Astrocyte of the cerebellum (primary cell): ENCODE measurements at places on chromosomes 3 and 15.
A peak's percentile ranks its signal among the peaks of the same experiment; 100 is the strongest.

DNA sequence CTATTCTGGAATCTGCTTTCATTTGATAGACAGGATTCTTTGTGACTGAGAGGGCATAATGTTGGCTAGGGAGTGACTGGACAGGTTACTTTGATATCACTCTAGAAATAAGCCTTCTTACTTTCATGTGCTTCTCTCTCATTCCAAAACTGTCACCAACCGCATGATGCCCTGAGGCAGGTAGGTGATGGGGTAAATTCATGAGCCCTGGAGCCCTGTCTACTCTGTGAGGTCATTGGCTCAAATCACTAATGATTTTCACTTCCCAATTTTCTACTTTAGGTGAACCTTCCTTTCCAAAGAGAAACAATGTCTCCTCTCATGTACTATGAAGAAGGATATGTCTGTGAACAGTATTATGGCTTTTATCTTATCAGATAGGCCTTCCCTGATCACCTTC, 596.7 kb downstream of the TUSC7 start:
- no peak for DNase-seq

- DNase-seq, result no peak
Measured at GRCh38 chr3:186938716-186939115, 8.4 kb downstream of the ST6GAL1 start.

- no peak for DNase-seq
Measured at GRCh38 chr15:84387086-84387485, 151.5 kb downstream of the GOLGA6L4 start.

DNA sequence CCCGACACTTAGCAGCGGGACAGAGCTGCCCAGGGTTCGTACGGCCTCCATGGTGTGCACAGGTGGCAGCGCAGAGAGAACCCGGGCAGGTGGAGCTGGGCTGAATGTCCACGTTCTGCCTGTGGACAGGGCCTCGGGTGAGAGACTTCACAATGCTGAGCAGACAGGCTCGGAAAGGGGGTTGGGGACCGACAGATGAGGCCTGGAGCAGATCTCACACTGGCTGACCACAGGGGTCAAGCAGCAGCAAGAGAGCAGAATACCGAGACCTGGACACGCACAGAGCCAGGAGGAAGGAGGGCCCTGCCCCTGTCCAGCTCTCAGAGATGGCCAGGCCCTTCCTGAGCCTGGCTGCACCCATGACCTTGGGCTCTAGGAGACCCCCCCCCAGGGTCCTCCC, 83.0 kb downstream of the VGLL4 start:
- no peak for DNase-seq

GRCh38 chr3:113218011-113218680, 6.8 kb downstream of the BOC start:
- DNase-seq, result no peak

GRCh38 chr15:81851757-81852156, 194.1 kb downstream of the MEX3B start:
- no peak for DNase-seq

DNA sequence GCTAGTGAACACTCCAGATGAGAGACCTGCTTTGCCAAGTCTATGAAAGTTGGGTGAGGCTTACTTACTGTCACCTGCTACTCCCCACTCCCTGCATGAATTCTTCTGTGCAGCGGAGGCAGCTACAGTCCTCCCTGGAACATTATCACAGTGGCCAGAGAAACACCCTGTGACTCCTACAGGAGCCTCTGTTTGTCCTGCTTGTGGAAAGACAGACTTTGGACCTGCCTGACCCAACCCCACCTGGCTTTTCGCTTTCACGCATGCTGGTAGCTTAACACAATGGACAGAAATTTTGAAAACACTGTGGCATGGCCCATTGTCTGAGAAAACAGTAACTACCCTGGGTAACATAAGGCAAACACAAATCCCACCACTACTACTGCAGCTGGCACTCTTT, 1565.5 kb upstream of the CADM2 start:
- no peak for DNase-seq

- DNase-seq, result no peak
Measured at GRCh38 chr15:29024662-29025061, 138.9 kb downstream of the APBA2 start.

DNA sequence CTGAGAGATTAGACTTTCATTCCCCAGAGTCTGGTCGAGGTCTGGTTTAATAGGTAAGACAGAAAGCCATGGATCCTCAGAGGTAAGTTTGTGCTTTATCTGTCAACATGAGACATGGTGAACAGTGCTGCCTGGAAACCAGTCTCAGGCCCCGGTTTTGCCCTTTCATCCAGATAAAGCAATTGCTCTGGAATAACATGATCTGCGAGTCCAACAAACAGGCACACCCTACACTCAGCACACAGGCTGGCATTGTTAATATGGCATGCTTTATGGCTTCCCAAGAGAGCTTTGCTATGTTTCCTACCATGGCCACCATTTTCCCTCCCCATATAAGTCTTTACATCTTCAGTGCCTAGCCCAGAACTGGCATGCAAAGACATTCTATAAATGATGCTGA, 30.1 kb upstream of the MNS1 start:
- no peak for DNase-seq

DNA sequence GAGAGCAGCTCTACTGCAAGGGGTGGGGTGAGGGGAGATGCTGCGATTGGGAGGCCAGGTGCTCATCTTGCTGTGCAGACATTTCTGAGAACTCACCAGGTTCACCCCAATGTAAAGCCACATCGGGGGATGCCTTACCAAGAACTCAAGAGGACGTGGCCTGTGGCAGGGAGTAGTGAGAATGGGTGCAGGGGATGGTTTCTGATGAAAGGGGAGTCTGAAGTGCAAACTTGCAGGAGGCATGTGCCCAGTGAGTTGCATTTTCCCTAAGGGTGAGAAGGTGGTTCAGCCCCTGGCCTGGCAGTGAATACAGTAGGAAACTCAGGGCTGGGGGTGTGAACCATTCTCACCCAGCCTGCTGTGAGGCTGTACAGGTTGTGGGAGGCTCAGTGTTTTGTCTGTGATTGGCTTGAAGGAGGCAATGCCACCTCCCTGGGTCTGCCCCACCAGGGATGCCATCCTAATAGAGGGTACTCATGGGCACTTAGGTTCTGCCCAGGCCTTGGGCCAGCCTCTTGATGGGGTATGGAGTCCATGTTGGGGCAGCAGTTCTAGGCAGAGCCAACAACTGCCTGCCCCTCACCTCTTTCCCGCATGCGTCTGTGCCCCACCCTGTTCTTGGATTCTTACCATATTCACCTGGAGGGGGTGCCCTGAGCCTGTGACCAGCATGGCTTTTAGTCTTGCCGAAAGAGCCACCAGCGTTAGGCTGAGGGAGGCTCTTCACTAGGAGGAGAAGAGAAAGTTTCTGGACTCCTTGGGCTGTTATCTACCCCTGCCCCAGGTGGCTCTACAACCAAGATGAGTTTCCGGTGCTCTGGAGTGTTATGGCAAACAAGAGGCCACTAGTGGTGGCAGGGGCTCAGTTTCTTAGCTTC, 4.5 kb downstream of the HEMK1 start:
- no peak for DNase-seq

DNA sequence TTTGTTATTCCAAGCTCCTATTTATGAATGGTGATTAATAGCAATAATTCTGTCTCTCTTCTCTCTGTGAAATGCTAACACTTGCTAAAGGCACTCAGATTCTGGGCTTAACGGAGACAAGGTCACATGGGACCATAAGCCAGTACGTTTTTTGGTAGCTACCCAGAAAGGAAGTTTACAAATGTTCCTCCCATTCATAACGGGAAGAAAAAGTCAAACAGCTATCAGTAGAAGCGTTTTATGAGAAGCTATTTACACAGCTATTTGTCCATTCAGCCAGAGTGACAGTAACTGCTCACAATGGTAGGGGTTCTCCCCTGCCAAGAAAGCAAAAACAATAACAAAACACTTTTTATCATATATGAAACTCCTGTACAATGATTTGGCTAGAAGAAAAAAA, 51.5 kb downstream of the ZMAT3 start:
- no peak for DNase-seq

DNA sequence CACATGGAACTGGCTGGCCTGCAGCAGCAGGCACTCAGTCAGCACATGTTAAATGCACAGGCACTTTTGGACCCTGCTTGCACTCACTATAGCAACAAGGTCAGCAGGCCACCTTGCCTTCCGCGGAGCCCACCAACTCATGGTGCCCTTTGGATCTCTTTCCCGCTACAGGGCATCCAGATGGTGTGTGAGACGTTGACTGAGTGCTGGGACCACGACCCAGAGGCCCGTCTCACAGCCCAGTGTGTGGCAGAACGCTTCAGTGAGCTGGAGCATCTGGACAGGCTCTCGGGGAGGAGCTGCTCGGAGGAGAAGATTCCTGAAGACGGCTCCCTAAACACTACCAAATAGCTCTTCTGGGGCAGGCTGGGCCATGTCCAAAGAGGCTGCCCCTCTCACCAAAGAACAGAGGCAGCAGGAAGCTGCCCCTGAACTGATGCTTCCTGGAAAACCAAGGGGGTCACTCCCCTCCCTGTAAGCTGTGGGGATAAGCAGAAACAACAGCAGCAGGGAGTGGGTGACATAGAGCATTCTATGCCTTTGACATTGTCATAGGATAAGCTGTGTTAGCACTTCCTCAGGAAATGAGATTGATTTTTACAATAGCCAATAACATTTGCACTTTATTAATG, 85.0 kb downstream of the TGFBR2 start:
- no peak for DNase-seq

DNA sequence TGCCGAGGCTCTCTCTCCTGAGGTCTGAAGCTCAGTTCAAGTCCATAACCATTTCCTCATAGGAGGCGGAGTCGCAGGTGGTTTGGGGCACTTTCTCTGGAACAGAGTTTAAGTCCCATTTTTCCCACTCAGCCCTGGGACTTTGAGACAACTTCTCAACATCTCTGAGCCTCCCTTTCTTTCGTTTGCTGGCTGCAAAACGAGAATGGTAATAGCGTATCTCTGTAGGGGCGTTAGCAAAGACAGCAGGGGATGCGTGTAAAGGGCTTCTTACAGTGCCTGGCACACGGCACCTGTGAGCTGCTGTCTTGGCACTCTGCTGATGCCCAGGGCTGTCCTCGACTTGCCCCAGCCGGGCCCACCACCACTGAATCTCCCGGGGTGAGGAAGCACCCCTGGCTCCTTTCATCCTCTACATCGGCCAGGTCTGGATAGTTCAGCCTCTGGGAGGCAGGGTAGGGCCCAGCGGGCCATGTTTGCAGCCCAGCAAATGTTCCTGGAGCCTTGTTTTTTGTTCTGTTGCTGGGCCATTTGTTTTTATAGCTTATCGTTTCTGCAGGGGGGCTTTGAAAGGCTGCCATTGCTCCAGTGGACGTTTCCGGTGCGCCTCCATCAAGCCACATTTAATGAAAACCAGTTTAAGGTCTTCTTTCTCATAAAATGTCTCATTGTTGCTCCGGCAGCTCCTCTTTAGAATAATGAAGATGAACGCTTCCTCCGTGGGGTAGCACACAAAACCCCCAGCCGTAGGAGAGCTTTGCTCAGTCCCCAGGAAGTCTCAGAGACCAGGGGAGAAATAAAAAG, 60.0 kb upstream of the WNT5A start:
- no peak for DNase-seq

GRCh38 chr3:86239946-86240345, 751.0 kb downstream of the VGLL3 start:
- peak; percentile 8 for DNase-seq

GRCh38 chr15:87365186-87365585, 891.4 kb downstream of the NTRK3 start:
- peak; percentile 68 for DNase-seq

DNA sequence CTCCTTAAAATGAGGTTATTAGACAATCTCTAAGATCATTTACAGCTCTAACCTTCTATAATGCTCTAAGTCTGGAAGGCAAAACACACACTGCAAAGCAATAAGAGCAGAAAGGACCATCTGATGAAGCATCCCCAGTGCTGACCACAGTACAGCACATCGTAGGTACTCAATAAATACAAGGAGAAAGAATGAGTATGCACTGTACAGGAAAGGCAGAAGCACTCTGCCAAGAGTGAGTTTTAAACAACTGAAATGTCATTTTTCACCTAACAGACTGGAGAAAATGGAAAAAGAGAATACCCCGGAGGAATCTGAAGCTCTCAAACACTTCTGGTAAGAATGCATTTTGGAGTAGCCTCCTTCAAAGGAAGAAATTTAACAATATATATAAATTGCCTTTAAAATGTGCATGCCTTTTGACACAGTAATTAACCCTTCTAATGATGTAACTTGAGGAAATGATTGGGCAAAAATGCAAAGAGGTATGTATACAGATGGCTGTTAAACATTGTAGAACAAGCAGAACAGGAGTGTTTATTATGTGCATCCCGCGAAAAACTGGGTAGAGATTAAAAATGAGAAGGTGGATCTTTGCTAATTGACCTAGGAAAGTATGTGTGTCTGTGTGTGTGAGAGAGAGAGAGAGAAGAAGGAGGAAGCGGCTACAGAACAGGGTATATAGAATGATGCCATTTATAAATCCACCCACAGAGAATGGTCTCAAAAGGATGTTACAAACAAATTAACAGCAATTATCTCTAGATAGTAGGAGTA, 8.0 kb upstream of the OXTR start:
- DNase-seq, result no peak

GRCh38 chr3:28019740-28020139, 221.7 kb upstream of the CMC1 start:
- no peak for DNase-seq

GRCh38 chr3:183822631-183823030, 2.7 kb downstream of the MAP6D1 start:
- no peak for DNase-seq

- DNase-seq, result no peak
Measured at GRCh38 chr3:167469381-167469780, 4.5 kb downstream of the SERPINI2 start.

DNA sequence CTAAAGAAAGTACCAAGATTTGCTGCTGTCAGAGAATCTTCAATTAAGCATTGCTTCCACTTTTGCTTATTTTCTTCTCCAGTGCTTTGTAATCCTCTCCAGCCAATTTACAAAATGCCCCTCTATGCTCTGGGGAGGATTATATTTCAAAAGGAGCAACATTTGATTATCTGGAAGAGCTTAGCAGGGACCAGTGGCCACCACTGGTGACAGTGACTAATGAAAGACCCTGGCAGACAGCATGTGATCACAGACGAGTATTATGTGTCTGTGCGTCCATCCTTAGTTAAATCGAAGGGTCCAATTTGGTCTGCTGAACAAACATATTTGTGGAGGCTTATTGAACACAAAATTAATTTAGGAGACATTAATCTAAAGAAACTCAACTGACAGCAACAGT, 152.6 kb downstream of the ZNF621 start:
- DNase-seq, result no peak

DNA sequence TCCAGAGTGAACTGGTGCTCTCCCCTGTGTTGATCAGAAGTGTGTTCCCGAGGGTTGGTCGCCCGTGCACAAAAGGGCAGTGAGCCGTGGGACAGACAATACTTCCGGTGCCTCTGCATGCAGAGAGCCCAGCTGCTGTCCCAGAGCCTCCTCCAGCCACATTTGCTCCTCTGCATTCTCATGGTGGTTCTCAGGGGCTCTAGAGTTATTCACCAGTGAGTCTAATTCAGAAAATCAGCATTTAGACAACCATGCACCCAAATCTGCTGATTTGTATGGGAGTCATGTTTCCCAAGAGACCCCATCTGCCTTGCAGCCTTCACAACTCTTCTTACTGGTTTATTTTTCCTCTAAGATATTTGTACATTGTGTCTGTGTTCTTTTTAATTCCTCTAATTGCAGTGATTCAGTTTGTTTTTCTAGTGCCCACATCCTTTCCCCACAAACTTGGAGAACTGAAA, 107.0 kb upstream of the SPRED1 start:
- DNase-seq, result no peak
